ENCODE measurements at places on chromosomes 1 and 21.

GRCh38 chr1:220267630-220268029 is 4.6 kb downstream of the RAB3GAP2 start:
- no peak for DNase-seq

DNA sequence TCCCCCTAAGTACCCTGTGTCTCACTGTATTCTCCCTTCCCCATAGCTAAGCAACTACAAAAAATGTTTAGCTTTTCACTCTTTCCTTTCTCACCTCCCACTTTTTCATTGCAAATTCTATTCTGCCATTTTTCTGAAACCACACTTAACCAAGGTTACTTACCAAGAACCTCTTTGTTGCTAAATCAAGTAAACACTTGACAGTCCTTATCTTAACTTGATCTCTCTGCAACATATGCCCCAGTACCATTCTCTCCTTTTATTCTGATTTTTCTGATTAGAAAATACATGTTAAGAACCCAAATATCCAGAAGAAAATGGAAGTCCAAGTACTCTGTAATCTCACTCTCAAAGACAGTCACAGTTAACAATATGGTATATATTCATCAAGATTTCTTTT is 16.0 kb downstream of the EVI5 start:
- no peak for DNase-seq

GRCh38 chr1:48099072-48099773 is 102.0 kb upstream of the TRABD2B start:
- DNase-seq = no peak

GRCh38 chr1:85283475-85284199 is 7.2 kb upstream of the BCL10 start:
- DNase-seq = no peak

GRCh38 chr1:63877816-63878215 is 104.0 kb downstream of the ROR1 start:
- no peak for DNase-seq

DNA sequence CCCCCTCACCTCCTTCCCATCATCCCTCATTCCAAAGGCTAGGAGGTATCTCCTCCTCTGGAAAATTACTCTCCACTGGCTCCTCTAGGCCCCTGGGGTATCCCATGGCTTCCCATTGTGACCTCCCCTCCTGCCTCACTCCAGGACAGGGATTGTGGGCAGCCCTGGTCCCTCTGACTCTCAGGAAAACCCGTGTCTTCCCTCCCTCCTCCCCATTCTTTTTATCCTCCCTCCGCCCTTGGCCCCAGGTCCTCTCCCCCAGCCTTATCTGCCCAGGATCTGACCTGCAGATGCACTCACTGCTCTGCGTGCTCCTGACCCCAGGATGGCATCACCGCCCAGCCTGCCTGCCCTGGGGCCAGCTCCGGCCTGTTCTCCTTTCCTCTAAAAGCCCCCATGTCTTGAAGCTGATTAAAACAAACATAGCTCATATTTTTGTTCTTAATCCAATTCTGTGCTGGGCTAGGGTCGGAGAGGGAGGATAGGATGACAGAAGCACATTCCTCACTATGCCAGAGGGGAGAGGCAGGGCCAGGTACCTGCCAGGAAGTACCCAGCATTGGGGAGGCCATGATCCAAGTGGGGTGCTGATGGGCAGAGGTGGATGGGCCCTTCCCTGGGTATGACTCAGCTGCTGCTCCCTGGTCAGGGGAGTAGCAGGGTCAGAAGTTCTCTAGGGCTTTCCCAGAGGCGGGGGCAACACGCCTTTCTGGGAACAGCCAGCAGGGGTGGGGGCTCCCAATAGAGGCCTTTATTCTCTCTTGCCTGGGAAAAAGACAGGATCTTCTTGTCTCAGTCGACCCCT is 13.8 kb upstream of the UBL4B start:
- peak; percentile 29 for DNase-seq

- no peak for DNase-seq
These were observed 196.5 kb downstream of the DYRK1A start for GRCh38 chr21:37562920-37563640.

GRCh38 chr1:246058466-246058865 is 448.6 kb downstream of the SMYD3 start:
- no peak for DNase-seq

DNA sequence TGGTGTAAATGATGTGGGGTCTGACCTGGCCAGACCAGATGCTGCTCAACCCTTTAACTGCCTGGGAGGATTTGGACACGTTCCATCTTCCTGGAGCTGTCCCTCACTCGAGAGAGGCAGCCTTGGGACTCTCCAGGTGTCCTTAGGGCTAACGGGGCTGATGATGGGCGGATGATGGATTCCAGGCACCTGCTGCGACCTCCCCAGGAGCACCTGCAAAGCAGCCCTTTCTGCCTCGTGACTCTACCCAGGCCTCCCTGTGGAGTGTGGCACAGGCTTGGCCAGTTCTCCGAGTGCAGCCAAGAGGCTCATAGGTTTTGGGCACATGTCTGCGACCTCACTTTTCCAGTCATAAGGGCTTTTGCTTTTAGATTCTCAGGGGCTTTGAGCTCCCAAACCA is 12.3 kb upstream of the TRIM17 start:
- no peak for DNase-seq

DNA sequence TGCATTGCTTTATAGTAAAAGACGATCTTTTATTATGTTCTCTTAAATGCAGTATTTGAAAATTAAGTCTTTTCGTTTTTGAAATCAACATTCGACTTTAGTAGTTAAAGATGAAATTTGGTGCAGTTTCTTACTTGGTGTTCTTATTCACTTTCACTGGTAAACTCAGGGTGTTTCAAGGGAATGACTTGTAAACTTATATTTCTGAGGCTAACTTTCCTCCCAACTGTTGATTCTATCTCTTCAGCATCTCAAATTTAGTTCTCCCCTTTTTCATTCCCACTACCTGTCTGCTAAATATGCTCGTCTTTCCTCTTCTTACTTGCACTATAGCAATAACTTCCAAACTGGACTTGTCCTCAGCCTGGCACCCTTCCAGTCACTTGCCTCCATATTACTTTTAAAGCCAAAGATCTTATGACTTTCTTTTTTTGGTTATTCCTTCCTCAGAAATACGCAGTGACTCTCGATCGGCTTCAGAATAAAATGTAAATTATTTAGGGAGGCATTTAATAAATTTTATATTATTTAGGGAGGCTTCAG is 988 bp downstream of the SLC35A3 start:
- no peak for DNase-seq

- DNase-seq = no peak
These were observed 367.1 kb downstream of the PDE4B start for GRCh38 chr1:66159800-66160199.

- DNase-seq = no peak
These were observed 67.1 kb downstream of the KCNJ15 start for GRCh38 chr21:38323721-38324531.

DNA sequence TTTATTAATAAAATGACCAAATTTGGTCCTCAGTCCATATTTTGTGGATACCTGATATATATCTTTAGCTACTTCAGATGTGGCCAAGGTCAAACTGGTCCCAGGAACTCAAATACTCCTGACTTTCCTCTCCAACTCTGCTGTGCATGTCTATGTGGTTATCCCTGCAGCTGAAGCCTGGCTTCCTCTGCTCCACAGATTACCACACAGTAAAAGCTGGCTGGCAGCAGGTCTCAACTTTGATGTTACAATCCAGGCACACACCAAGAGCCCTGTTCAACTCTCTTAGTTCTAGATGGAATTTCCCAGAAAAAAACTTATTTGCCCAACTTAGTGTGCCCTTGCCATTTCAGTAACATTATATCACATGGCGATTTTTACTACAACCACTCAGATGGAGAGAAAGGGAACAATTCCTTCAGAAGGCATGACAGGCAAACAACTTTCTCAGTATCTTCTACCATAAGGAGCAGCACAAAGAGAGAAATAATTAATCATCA is 479.5 kb downstream of the PLPP3 start:
- DNase-seq = no peak

GRCh38 chr21:31647650-31648049 is 11.8 kb upstream of the SOD1 start:
- DNase-seq = no peak

GRCh38 chr1:31762726-31763670 is 1.1 kb downstream of the ADGRB2 start:
- peak; percentile 92 for DNase-seq

DNA sequence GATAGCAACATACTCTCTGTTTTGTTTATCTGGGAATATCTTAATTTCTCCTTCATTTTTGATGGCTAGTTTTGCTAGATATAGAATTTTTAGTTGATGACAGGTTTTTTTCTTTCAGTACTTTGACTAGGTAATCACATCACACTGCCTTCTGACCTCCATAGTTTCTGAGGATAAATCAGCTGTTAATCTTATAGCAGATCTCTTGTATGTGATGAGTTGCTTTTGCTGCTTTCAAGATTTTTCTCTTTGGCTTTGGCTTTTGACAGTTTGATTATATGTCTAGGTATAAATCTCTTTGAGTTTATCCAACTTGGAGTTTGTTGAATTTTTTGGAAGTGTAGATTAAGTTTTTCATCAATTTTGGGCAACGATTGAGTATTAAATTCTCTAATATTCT is 142.6 kb downstream of the ZNF644 start:
- DNase-seq = no peak

GRCh38 chr1:177925006-177925405 is 44.9 kb downstream of the SEC16B start:
- DNase-seq = no peak

DNA sequence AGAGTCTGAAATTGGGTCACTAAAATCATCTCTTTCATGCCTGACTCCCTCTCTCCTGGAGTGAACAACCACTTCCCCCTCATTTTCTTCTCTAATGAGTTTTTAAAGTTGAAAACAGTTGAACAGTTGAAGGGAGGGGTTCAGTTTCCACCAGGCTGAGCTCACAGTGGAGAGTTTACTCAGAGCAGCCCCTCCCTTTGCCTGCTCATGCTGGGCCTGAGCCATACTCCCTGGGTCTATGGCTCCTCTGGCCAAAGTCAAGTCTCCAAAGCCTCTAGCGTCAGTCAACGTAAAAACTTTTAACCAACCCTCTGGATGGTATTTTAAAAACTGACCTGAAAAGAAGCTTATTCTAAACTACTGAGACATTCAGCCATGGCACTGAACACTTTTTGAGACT is 100.8 kb upstream of the RNPC3 start:
- DNase-seq = no peak

DNA sequence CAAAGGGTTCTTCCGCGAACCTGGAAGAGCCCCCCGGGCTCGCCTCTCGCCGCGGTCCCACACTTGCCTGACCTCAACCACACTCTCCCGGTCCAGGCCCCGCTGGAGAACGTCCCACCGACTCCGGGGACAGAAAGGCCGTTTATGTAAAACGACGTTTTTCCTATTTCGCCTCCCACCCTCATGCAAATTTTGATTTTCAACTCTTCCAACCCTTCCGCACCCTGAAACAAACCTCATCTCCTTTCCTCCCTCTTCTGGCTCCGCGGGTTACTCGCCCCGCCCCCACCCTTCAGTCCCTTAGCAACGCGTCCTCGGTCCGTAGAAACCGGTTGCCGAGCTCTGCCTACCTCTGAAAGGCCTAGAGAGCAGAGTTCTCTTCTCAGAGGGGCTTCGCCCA is at the start of gene C1orf141:
C1orf141 (minus strand) TSS at position 276 of the 400 bp plus-strand sequence. CDS start 7,730 bp downstream, outside the sequence.
- peak; percentile 85 for DNase-seq

GRCh38 chr1:205633421-205633976 is 1.7 kb upstream of the ELK4 start:
- DNase-seq = no peak

DNA sequence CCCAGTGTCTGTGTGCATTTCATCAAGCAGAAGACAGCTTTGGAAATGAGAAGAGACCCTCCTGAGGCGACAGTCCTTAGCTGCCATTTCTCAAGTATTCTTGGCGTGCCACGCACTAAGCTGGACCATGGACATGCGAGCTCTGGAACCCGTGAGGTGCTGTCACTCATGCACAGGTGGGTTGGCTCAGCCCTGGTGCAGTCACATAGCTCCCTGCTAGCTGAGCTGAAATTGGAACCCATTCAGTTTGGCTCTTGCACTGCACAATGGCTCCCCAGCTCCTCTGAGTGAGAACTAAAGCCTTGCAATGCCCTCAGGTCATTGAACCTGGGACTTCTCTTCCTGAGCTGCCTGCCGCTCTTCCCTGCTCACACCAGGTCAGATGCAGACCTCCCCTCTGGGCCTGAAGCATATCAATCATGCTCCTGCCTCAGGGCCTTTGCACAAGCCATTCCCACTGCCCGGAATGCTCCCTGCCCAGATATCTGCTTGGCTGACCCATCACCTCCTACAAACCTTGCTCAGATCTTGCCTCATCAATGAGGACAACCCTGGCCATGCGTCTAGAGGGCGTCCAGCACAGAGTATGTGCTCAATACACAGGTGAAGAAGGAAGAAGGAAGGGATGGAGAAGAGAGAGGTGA is 6.3 kb upstream of the SRARP start:
- DNase-seq = no peak

GRCh38 chr1:223815865-223816264 is 29.9 kb downstream of the TP53BP2 start:
- DNase-seq = no peak

DNA sequence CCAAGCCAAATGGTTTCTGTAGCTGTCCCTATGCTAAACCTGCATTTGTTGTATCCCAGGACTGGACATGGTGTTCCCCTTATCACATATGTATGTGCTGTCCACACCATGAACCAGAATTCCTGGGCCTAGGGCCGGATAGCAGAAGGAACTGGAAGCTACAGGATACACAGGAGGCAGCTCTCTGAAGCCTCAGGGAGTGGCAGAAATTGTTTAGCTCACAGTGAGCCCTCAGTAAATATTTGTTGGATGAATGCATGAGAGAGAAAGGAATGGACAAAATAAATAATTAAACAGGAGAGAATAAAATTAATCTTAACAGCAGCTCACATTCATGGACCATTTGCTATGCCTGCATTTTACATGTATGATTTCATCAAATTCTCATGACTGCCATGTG is 2.1 kb downstream of the NIPAL3 start:
- DNase-seq = no peak
